Stomach (tissue), 19 donors: ENCODE measurements at places on chromosomes 11 and 22. TPM values are rescaled to one million over a fixed set of nuclear protein-coding genes. Genes with fewer than 3 reads are reported as not detected.

Gene C22orf31
- total RNA-seq, result not detected

- no peaks in the 10 kb centered on the region for H3K4me1 ChIP-seq
- no peaks in the 10 kb centered on the region for H3K36me3 ChIP-seq
- H3K27ac ChIP-seq, result no peak overlapping the region
- H3K4me3 ChIP-seq, result no peak overlapping the region
Measured at GRCh38 chr11:37317803-37318202, 719.8 kb upstream of the RAG2 start.

DNA sequence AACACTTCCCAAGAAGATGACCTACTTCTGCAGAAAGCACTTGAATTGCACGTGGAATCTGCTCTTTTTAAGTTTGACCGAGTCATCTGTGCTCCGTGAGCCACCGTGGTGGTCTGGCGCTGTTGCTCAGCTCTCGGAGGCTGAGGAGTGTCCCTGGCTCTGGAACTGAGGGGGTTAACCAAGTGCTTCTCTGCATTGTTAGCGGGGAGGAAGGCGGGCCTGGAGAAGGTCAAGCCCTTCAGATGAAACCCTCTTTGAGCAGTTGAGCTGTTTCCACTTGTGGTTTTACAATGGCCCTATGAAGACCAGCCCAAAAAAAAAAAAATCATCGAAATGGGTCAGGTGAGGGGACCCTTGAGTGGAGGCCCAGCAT is 286.4 kb downstream of the NTM start:
- no peaks in the 10 kb centered on the region for H3K36me3 ChIP-seq
- H3K4me3 ChIP-seq, result no peak overlapping the region
- peaks cover 44% of the 10 kb centered on the region for H3K27me3 ChIP-seq
- no peaks in the 10 kb centered on the region for H3K4me1 ChIP-seq
- no peak for DNase-seq

GRCh38 chr11:75809991-75810390 is 5.0 kb upstream of the UVRAG start:
- no peaks in the 10 kb centered on the region for H3K36me3 ChIP-seq
- H3K27ac ChIP-seq, result no peak overlapping the region
- no peak overlapping the region for H3K4me3 ChIP-seq
- H3K4me1 ChIP-seq, result peaks cover 6% of the 10 kb centered on the region

DNA sequence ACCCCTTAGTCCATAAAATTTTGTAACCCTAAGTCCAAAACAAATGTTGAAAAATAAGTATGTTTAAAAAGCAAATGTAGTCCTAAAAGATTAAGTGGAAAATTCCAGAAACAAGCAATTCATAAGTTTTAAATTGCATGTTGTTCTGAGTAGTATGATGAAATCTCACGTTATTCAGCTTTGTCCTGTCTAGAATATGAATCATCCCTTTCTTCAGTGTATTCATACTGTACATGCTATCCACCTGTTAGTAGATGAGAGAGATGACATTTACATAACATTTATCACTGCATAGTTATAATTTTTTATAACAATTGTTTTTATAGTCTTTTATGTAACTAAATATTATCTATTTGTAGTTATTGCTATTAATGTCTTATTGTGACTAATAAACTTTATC is 622.3 kb upstream of the CHORDC1 start:
- no peak overlapping the region for H3K4me3 ChIP-seq
- H3K27ac ChIP-seq, result no peak overlapping the region
- H3K4me1 ChIP-seq, result no peaks in the 10 kb centered on the region
- H3K27me3 ChIP-seq, result no peaks in the 10 kb centered on the region
- DNase-seq, result no peak

- no peak for DNase-seq
- H3K4me3 ChIP-seq, result no peak overlapping the region
- H3K4me1 ChIP-seq, result no peaks in the 10 kb centered on the region
- no peak overlapping the region for H3K27ac ChIP-seq
- no peaks in the 10 kb centered on the region for H3K36me3 ChIP-seq
Measured at GRCh38 chr11:82216927-82217570, 516.6 kb downstream of the FAM181B start.

Gene VPREB1
- not detected for total RNA-seq

DNA sequence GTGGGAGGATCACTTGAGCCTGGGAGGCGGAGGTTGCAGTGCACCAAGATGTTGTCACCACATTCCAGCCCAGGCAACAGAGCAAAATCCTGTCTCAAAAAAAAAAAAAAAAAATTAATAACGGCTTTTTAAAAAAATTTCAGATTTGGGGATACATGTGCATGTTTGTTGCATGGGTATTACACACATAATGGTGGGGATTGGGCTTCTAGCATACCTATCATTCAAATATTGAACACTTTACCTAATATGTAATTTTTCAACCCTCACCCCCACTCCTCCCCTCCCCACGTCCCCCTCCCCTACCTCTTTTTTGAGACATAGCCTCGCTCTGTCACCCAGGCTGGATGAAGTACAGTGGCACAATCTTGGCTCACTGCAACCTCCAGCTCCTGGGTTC is 40.1 kb downstream of the ABTB2 start:
- no peak for DNase-seq
- no peaks in the 10 kb centered on the region for H3K27me3 ChIP-seq
- H3K4me3 ChIP-seq, result no peak overlapping the region
- H3K36me3 ChIP-seq, result no peaks in the 10 kb centered on the region
- no peak overlapping the region for H3K27ac ChIP-seq

- DNase-seq, result no peak
- no peaks in the 10 kb centered on the region for H3K4me1 ChIP-seq
- no peak overlapping the region for H3K4me3 ChIP-seq
- H3K27me3 ChIP-seq, result no peaks in the 10 kb centered on the region
- H3K36me3 ChIP-seq, result no peaks in the 10 kb centered on the region
Measured at GRCh38 chr11:132008226-132008625, 637.8 kb downstream of the NTM start.

Gene KCNA4
- not detected for total RNA-seq

- no peaks in the 10 kb centered on the region for H3K4me1 ChIP-seq
- H3K36me3 ChIP-seq, result no peaks in the 10 kb centered on the region
- DNase-seq, result no peak
- no peak overlapping the region for H3K4me3 ChIP-seq
Measured at GRCh38 chr11:27991736-27992135, 116.2 kb downstream of the KIF18A start.

DNA sequence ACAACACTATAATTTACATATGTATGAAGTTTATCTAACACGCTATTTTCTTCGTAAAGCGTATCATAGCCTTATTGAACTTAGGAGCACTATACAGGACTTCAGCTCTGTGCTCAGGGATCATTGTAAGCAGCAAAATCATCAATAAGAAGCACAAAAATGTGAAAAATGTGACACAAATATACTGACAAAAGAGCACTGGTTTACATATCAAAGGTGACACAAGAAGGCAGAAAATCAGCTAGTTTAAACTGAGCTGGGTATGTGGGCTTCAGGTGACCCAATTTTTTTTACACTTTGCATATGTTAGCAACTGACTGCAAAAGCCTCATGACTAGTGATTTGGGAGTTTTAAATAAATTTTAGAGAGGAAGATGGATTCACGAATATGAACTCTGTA is 215.2 kb upstream of the CHORDC1 start:
- no peaks in the 10 kb centered on the region for H3K36me3 ChIP-seq
- H3K4me1 ChIP-seq, result no peaks in the 10 kb centered on the region
- H3K27ac ChIP-seq, result no peak overlapping the region
- DNase-seq, result no peak

DNA sequence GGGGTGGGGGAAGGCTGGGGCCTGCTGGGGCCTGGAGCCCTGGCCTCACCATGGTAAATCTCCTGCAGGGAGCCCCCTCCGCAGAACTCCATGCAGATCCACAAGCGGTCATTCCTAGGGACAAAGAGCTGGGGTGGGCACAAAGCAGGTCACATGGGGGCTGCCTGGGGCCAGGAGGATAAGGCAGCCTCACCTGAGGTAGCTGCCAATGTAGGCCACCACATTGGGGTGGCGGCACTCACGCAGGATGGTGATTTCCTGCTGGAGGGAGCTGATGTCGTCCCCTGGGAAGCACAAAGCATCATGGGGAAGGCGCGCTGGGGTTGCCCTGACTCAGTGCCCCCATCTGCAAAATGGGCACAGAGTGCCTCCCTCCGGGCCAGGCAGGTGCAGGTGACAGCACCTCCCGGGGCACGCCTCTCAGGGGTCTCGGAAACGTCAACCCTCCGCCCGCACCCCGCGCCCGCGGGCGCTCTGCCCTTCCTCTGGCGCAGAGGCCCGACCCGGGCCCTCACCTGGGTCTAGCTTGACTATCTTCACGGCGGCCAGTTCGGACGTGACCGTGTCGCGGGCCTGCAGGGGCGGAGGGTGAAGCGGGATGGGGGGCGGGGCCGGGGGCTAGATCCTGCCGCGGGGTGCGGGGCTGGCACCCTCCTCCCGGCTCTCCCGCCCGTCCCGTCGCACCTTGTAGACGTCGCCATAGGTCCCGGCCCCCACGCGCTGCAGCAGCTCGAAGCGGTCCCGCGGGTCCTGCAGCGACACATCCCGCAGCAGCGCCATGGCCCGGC is 450 bp downstream of the MAP4K2 start:
- peaks cover 10% of the 10 kb centered on the region for H3K36me3 ChIP-seq
- H3K4me3 ChIP-seq, result peak overlapping the region; percentile 63
- H3K27me3 ChIP-seq, result no peaks in the 10 kb centered on the region
- H3K27ac ChIP-seq, result peak overlapping the region; percentile 91
- peaks cover 24% of the 10 kb centered on the region for H3K4me1 ChIP-seq

- no peaks in the 10 kb centered on the region for H3K27me3 ChIP-seq
- H3K4me3 ChIP-seq, result peak overlapping the region; percentile 97
- H3K4me1 ChIP-seq, result peaks cover 83% of the 10 kb centered on the region
- H3K36me3 ChIP-seq, result peaks cover 2% of the 10 kb centered on the region
Measured at GRCh38 chr22:37560608-37561211, 430 bp downstream of the CDC42EP1 start.

Gene MS4A14
- 4.1 TPM for total RNA-seq

DNA sequence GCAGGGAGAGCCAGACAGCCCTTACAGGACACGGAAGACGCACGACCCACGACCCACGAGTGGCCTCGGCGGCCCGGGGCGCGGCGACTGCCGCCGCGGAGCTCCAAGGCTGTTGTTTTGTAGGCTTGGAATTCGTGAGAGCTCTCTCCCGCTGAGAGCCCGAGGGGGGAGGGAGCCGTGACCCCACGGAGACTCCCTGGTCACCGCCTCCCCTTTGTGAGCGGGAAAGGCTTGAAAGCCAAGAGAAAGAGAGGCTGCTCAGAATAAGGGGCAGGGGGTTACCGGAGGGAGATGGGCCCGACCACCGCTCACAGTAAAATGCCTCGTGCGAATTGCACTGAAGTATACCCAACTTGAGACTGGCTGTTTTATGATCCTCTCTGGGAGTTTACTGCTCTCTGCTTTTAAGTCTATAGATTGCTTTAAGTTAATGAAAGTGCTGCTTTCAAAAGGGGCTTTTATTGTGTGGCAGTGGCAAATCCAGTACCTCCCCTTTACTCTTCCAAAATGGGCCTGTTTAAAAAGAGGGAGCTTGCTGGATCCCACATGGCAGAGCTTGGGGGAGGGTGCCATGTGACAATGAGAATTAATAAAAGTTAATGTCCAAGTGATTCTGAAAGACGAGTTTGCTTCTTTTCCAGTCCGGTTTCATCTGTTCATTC is 2.9 kb downstream of the PKNOX2 start:
- H3K36me3 ChIP-seq, result no peaks in the 10 kb centered on the region
- DNase-seq, result no peak
- no peaks in the 10 kb centered on the region for H3K27me3 ChIP-seq
- H3K4me1 ChIP-seq, result peaks cover 53% of the 10 kb centered on the region

GRCh38 chr22:37314315-37315074 is 32.2 kb downstream of the CYTH4 start:
- H3K27me3 ChIP-seq, result no peaks in the 10 kb centered on the region
- no peaks in the 10 kb centered on the region for H3K4me1 ChIP-seq
- H3K4me3 ChIP-seq, result no peak overlapping the region
- no peak for DNase-seq

DNA sequence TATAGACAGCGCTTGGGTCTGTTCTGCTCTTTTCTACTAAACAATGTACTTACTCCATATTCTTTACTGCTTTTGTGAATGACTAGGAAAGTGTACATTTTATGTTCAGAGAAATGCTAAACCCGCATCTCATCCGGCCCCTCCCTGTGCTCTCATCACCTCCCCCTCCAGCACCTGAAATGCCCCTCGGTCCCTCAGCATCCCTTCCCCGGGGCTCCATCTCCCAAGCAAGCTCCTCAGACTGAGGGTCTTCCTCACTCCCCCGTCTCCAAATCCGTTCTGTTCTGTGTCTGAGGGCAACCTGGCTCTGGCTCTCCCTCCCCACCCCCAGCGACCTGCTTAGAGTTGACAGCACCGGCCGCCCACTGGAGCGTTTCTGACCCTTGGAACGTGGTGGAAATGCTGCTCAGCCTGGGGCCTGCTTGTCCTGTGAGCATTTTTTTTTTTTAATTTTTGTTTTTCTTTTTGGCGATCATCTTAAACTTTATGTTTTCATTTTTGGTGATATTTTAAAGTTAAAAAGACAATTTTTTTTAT is 1.4 kb downstream of the SELENOO start:
- no peak for DNase-seq
- peaks cover 25% of the 10 kb centered on the region for H3K4me1 ChIP-seq
- no peak overlapping the region for H3K27ac ChIP-seq
- H3K27me3 ChIP-seq, result no peaks in the 10 kb centered on the region
- H3K4me3 ChIP-seq, result peak overlapping the region; percentile 94
- peaks cover 14% of the 10 kb centered on the region for H3K36me3 ChIP-seq

DNA sequence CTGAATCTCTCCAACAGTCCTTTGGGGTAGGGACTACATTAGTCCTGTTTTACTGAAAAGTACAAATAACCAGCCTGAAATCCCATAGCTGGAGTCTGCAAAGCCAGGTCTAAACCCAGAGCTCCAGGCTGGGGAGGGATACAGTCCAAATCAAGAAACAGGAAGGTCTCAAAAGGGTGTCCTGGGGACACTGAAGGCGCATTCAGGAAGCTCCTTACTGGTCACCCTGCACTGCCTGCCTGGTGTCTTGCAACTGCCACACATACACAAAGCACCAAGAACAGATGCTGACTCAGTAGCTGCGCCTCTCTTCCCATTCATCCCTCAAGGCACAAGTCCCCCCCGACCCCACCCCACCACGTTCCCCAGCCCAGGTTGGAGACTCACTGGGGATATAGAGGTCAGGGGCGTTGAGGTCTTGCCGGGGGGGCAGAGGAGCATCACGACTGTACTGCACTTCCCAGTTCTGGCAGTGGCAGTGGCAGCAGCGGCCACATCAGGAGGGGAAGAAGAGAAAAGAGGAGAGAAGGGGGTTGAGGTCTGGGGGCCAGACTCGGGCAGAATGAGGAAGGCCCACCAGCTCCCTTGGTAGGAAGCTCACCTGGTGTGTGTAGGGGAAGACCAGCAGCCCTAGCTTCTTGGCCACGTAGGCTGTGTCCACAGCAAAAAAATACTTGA is 1.6 kb downstream of the YIF1A start:
- H3K27me3 ChIP-seq, result peaks cover 11% of the 10 kb centered on the region
- no peak for DNase-seq
- no peak overlapping the region for H3K4me3 ChIP-seq
- H3K4me1 ChIP-seq, result peaks cover 53% of the 10 kb centered on the region

Gene DDX25
- total RNA-seq, result 1.0 TPM

Gene AKIP1
- total RNA-seq, result not detected

Gene KRTAP5-8
- not detected for total RNA-seq

- H3K27me3 ChIP-seq, result no peaks in the 10 kb centered on the region
- no peak for DNase-seq
- H3K4me3 ChIP-seq, result no peak overlapping the region
- H3K4me1 ChIP-seq, result peaks cover 10% of the 10 kb centered on the region
- no peaks in the 10 kb centered on the region for H3K36me3 ChIP-seq
Measured at GRCh38 chr11:102196351-102196750, 86.1 kb downstream of the YAP1 start.
